Activated gamma-delta T cell treated with anti-CD3 and anti-CD28 coated beads, Interleukin-2, amount 50 U/mL, for 16 hours (primary cell): ENCODE measurements at places on chromosomes 1 and 21.

- no peak for DNase-seq
Observed at GRCh38 chr1:24894002-24894401, 36.1 kb downstream of the RUNX3 start.

DNA sequence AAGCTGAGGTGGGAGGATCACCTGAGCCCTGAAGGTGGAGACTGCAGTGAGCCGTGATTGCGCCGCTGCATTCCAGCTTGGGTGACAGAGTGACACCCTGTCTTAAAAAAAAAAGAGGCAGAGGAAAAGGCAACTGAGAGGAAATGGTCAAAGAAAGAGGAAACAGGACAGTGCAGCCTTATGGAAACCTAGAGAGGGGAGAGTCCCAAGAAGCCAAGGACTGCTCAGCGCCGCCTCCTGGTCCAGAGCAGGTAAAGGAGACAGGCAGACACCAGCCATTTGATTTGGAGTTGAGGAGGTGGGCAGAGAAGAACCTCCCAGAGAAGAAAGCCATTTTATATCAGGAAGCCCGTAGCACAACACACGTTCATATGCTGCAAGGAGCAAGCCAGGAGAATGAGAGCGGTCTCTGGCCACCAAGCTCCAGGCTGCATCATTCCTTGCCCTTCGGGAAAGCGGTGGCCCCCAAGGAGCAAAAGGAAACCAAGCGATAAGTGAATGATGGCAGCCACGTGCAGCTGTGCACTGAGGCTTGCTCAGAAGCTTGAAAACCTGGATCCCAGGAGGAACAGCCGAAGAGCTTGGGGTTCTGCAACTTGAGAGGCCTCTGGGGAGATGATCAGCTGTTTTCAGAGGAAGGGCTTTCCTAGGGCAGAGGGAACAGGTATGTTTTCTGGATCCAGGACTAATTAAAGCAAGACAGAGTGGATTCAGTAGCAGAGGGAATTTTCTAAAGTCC is 33.7 kb downstream of the LRRC42 start:
- DNase-seq = no peak

DNA sequence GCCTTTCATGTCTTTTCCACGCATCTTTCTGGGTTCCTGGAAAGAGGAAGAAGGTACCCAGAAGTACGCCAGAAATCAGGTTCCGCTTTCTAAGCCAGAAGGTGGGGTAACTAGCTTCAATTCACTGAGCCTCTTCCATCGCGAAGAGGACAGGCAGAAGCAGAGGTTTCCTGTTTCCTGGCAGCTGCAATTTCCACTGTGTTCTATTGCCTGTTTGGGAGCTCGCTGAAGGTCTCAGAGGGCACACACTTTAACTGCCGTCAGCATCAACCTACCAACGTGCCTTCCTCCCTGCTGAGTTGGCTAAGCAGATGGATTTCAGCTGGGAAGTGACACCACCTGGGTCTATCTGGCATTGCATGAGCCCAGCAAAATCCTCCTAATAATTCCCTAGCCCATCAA is 10.0 kb downstream of the NCF2 start:
- DNase-seq = no peak

DNA sequence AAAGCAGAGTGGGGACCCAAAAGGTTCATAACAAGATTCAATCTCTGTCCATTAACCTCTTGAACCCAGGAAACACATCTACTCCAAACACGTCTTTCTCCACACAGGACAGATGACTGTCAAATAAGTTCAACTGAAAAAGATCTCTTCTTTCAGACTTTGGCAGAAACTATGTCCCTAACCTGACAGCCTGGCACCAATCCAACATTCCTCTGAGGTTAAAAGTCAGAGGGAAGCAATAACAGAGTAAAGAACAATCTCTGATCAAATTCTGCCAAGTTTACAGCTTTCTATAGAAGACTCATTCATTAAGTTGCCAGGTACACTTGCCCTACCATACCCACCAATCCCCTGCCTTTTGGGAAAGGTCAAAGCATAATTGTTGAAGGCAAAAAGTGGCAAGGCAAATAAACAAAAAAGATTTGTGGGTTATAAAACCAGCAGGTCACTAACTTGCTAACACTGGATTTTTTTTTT is 31.9 kb downstream of the OTUD7B start:
- no peak for DNase-seq
